ENCODE measurements at places on chromosomes 1 and 21.

DNA sequence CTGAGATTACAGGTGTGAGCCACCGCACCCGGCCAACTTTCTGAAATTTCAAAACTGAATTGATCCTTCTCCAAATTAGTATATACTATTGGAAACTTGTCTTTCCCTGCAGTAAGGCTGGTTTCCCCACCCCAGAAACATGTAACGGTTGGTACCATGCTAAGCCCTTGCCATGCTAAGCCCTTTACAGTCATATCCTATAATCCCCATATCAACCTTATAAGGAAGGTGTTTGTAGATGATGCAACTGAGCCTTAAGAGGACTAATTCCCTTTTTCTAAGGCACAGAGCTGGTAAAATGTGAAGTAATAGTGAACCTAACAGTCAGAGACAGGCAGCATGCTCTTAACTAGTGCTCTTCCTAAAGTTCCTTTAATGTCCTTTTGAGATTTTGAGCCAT is 413.7 kb downstream of the DISC1 start:
- DNase-seq = no peak

DNA sequence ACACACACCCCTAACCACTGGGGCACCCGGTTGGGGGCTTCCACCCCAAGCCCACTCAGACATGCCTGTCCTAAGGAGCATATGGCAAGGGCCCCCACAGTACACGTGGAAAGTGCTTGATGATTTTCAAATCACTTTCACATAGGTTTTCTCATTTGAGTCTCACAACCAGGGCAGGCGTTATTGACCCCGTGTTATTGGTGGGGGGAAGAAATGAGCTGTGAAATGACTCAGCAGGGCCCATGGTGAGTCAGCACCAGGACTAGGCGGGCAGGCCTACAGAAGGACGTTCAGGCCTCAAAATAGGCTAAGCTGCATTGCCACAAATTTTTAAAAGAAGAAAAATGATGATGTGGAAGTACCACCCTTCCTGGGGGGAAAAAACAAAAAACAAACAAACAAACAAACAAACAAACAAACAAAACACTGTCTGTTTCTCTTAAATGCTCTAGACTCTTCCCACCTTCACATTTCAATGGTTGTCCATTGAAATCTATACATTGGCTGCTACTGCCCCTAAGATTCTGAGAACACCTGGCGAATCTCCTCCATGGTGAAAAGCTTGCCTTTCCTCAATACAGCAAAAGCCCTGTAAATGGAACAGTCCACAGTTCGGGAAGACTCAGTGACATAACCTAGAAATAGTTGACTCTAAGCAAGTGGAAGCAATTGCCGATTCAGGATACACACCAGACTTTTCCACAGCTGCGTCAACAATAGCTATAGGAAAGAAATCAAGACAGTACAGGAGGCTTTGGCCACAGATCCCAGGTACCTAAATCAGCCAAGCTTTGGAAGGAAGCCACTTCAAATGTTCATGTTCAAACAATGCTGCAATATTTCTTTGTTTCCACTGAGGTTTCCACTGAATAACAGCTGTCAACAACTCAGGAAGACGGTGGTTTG is 234.7 kb downstream of the TOMM20 start:
- DNase-seq = no peak

DNA sequence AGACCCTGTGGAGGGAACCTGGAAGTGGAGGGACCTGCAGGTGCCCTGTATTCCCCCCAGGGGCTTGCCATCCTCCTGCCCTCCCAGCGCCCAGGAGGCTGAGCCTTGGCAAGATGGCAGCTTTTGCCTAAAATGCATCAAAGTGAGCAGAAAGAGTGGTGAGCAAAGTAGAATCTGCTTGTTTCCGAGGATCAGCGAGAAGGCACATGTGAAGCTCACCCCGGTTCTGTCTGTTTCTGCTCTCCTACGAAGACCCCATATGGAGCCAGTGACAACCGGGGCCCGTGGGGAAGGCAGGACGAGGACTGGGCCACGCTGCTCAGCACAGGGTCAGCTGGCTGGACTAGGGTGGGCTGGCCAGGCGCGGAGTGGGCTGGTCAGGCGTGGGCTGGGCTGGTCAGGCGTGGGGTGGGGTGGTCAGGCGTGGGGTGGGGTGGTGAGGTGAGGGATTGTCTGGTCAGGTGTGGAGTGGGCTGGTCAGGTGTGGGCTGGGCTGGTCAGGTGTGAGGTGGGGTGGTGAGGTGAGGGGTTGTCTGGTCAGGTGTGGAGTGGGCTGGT is 5.2 kb upstream of the FNDC10 start:
- no peak for DNase-seq

DNA sequence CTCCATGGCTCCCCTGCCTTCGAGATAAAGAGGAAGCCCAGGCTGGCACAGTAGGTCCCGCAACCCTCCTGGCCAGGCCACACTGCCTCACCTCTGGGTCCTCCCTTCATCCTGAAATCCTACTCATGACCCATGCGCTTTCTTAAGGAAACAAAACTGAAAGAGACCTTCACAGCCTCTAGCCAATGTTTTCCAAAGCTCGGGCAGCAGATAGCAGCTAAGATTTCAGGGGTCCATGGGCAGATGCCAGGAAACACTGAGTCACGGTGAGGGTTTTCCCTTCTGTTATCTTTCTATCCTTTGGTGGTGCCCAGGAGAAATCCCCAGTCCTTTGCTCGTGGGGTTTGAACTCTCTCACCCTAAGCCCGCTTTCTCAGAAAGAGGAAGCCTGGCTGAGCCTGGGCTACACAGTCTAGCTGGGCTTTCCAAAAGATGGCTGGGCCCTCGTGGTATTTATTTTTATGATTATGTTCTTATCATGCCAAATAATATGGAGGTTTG is 26.6 kb downstream of the TTC39A start:
- no peak for DNase-seq

DNA sequence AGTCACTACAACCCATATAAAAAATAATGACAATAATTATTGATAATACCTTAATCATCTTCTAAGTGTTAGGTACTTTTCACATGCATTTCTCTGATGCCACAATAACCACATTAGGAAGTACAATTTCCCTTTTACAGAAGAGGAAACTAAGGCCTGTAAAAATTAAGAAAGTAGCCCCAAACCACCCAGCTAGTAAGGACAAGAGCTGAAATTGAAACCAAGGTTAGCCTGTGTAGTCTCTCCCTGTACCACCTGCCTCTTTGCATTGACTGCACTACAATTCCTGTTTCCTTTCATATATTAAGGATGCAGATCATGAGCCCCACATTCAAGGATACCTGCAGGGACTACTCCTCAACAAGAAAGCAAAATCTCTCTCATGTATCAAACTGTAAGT is 288.8 kb downstream of the GPATCH2 start:
- DNase-seq = no peak

- no peak for DNase-seq
Measured at GRCh38 chr1:159296706-159297375, 5.3 kb upstream of the FCER1A start.

GRCh38 chr1:225820522-225821120 is 10.7 kb downstream of the EPHX1 start:
- no peak for DNase-seq

- DNase-seq = no peak
Measured at GRCh38 chr1:54375712-54376429, 30.3 kb downstream of the SSBP3 start.

- DNase-seq = no peak
Measured at GRCh38 chr1:50750021-50750619, 209.9 kb downstream of the FAF1 start.

- no peak for DNase-seq
Measured at GRCh38 chr1:202105571-202106339, 17.0 kb upstream of the GPR37L1 start.

- no peak for DNase-seq
Measured at GRCh38 chr1:169003864-169004516, 102.5 kb upstream of the ATP1B1 start.

GRCh38 chr1:40107290-40107959 is 10.4 kb upstream of the PPT1 start:
- DNase-seq = no peak

- no peak for DNase-seq
Measured at GRCh38 chr21:41953249-41953830, 478 bp downstream of the C2CD2 start.

- no peak for DNase-seq
Measured at GRCh38 chr1:237863234-237863633, 27.5 kb downstream of the ZP4 start.

GRCh38 chr1:147611021-147611426 is 59.3 kb downstream of the ACP6 start:
- DNase-seq = no peak
